ENCODE measurements at places on chromosomes 5 and 9.

DNA sequence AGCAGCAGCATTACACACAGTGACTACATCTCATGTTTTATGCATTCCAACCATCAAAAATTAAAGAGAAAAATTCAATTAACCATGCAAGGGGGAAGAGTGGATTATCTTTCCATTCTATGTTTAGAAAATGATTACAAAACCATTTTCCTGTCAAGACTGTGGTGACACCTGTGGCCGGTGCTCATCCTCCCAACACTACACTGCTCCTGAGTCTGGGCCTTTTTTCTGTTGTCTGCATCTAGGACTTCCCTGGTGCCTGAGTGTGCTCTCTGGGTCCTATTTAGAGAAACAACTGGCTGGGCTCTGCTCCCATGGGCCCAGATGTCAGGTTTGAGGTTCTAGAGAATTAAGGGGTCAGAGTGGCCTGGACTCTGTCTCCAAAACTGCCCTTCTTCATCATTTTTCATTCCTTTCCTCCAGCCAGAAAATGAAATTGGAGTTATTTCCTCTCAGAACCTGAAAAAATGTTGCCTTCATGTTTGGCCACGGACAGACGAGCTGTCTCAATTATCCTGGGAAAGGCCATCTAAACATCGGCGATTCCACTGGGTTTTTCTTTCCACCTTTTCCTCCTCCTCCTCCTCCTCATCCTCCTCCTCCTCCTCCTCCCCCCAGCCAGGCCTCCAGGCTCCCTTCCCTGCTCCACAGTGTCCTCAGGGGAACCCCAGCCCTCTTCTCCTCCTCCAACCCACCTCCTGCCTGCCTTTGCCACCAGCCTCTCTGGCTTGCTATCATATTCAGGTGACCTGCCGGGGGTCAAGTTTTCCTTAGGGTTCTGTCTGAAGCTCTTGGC, 11.4 kb upstream of the ARSI start:
- DNase-seq, result no peak

- no peak for DNase-seq
These were observed 115.1 kb upstream of the MTAP start for GRCh38 chr9:21687351-21687750.

DNA sequence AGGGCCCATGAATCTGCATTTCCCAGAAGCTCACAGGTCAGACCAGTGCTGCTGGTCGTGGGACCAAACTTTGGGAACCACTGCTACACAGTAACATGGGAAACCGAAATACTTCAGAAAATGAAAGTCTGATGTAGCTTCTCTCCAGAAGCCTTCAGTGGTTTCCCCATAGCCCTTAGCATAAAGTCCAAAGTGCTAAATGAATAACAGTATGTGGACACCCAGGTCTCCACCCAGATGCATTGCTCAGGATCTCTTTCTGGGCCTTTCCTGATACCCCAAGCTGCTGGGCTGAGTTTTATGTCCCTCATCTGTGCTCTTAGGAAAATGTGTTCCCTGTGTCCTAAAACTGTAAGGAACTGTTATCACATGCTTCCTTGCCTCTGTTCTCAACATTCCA, 100.4 kb downstream of the NFIB start:
- DNase-seq, result no peak

GRCh38 chr9:94082553-94082952, 1.7 kb upstream of the PTPDC1 start:
- no peak for DNase-seq

GRCh38 chr9:91177661-91178280, 183.9 kb downstream of the AUH start:
- no peak for DNase-seq

GRCh38 chr9:70080481-70081119, 37.0 kb downstream of the MAMDC2 start:
- no peak for DNase-seq

GRCh38 chr5:121027636-121028035, 563.5 kb downstream of the PRR16 start:
- no peak for DNase-seq

DNA sequence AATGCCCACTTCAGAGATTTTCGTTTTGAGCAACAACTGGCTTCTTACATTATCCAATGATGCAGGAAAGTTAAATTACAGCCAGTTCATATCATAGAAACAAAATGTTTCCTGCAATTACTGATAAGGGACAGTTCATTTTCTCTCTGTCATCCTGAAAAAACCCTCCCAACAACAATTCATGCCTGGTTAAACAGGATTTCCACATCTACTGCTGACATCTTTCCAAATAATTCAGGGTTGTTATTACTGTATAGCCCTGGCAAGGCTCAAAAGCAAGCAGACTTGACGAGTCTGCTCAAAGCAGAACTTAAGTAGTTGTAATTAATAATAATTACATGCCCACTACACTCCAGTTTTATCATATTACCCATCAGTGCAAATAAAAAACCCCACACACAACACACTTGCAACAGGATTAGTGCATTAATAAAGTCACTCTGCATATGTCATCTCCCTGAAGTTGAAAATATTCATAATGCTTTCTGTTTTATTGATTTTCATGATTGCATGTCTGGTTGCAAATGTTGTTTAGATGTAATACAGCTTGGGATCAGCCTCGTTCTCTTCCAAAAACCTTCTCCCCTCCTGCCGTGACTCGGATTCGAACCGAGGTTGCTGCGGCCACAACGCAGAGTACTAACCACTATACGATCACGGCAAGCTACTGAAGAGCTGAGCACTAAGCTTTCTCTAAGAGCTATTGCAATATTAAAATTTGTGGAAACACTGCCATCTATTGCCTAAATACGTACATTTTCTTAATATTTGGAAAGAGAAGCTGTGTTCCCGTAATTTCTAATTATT, 119.6 kb upstream of the NFIB start:
- DNase-seq, result peak; percentile 30

DNA sequence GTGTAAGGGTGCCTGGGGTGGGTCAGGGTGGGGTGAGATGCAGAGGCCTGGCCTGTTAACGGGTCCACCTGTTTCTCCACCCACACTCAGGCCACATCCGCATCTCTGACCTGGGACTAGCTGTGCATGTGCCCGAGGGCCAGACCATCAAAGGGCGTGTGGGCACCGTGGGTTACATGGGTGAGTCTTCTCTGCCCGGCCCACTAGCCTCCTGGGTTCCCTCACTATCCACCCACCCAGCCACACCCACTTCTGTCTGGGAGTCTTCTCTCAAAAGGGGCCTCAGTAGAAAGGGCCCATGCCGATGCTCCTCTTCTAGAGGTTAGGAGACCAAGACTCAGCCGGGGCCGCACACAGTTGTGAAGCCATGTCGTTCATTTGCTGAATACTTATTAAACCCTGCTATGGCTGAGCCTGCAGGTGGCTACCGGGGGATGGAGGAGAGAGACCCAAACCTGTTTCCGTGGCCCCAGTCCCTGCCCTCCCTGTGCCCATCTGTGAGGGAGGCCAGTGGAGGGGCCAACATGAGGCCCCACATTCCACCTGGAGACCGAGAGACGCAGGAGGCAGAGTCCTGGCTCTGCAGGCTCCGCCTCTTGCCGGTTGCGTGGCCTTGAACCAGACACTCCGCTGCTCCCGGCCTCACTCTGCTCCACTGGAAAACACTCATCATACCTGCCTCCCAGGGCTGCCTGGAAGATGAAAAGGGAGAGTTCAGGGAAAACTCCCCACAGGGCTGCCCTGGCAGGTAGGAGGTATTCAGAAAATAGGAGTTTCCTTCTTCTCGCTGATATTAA, 8.7 kb downstream of the GRK6 start:
- no peak for DNase-seq

- DNase-seq, result no peak
These were observed 48.6 kb downstream of the CYSTM1 start for GRCh38 chr5:140223567-140223966.

DNA sequence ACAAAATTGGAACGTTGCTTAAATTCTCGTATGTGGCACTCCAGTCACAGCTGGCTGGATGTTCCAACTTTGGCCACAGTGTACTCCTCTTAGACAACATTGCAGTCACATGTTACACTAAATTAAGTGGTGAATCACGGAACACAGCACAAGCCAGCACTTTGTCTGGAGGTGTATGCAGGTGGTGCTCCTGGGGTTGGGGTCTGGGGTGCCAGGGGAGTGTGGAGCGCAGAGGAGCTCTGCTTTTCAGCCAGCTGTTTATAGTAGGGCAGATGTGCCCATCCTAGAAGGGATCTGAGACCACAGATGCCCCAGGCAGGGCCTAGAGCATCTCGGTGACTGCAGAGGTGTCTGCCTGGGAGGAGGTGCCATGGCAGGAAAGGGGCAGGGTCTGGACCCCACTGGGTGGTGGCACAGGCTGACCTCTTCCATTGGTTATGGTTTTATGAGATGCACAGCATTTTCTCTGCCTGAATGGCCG, 82.6 kb downstream of the WNK2 start:
- DNase-seq, result no peak

- DNase-seq, result no peak
These were observed 4.8 kb downstream of the NR3C1 start for GRCh38 chr5:143398451-143399237.

DNA sequence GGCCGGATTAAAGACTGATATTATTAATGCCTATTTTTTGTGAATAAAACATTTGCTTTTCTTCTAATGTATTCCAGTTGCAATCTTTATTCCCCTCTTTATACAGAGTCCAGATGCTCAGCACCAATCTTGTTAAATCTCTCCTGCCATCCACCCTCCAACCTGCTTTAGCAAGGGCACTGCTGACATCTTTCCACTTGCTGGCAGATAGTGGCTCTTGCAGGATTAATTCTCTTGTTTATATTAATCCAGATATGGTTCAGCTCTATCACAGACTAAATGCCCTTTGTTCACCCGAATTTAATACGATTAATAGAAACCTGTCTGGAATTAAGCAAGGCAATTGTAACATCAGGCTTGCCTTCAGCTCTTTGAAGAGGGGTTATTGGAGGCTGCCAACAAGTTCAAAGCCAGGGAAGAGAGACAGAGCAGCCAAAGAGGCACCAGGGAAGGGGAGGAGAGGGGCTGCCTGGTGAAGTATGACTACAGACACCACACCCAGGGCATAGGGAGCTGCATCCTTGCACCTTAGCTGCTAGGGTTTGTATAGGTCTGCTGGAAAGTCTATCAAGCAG, 236.2 kb downstream of the SAXO1 start:
- no peak for DNase-seq

DNA sequence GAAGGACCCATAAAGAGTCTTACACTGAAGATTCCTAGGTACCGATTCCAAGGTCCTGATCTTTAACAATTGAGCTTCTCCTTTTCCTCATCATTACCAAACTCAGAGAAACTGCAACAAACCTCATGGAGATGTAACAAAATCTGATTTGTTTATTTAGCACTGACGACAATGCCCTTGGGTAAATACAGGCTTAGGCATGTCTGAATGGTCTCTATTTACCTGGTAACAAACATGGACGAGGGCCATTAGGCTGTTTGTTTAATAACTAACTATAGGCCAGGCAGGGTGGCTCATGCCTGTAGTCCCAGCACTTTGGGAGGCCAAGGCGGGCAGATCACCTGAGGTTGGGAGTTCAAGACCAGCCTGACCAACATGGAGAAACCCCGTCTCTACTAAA, 333.3 kb downstream of the AGTPBP1 start:
- DNase-seq, result no peak

GRCh38 chr5:38329132-38329715, 70.9 kb downstream of the EGFLAM start:
- no peak for DNase-seq

GRCh38 chr5:66558560-66558959, 37.6 kb upstream of the MAST4 start:
- DNase-seq, result no peak

DNA sequence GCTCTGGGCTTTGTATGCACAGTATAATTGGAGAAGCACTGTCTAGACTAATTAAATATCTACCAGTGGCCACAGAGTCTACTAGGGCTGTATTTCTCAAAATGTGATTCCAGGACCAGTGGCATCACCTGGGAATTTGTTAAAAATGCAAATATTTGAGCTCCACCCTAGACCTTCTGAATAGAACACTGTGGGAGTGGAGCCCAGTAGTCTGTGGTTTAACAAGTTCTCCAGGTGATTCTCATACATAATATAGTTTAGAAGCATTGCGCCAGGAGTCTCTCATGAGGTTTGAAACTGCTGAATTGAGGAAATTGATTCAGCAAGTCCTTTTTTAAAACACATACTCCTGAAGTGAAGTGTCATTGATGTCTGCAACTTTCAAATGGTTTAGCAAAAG, 74.7 kb downstream of the FCHO2 start:
- DNase-seq, result no peak

DNA sequence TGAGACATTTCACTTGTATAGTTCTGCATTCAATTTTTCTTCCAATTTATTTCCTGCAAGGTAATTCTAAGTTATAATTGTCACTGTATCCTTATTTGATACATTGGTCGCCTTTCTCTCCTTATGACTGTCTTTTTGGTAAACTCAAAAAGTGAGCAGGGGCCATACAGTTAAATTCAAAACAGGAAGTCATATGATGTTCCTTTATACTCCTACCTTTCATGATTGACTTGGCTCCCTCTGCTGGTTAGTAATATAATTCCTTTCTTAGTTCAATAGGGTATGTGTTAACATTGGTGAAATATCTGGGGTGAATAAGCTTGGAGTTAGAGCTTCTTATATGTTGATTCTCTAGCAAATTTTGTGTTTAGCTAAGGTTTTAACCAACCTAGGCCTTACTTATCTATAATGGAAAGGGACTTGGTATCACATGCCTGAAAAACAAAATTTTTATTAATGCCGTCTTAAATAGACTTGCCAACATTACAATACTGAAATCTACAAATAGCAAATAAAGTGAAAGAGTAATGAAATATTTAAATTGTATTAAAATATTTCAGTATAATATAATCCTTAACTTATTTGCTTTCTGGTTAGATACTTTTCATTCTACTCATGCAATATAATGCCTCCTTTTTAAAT, 6.0 kb upstream of the NIPBL start:
- peak; percentile 67 for DNase-seq

DNA sequence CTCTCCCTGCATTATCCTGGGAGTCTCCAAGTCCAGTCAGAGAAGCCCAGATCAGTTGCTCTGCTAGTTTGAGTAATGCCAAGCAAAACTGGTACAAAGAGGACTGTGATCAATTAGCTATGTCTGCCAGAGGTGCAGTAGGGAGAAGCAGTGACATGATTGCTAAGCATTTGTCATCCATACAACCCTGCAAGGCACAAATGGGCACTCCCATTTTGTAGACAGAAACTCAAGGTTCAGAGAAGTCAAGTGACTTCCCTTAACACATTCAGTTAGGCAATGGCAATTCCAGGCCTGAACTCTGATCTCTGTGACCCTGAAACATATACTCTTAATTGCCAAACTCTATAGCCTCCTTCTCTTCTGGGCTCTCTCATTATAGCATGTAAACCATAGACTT, 34.0 kb downstream of the NDST1 start:
- DNase-seq, result no peak

GRCh38 chr5:45774528-45774927, 78.3 kb upstream of the HCN1 start:
- DNase-seq, result no peak

- DNase-seq, result no peak
These were observed 69.2 kb downstream of the ZNF462 start for GRCh38 chr9:106932178-106932577.

GRCh38 chr9:122808141-122808540, 8.2 kb downstream of the OR1K1 start:
- DNase-seq, result no peak

GRCh38 chr9:37105234-37105633, 15.1 kb upstream of the ZCCHC7 start:
- DNase-seq, result no peak

Measured in amniotic stem cell (primary cell).